ENCODE measurements at places on chromosomes 2 and 18.

- no peak for DNase-seq
These were observed 238.8 kb downstream of the TPGS2 start for GRCh38 chr18:36589857-36590543.

GRCh38 chr2:215002500-215002899, 135.9 kb downstream of the ABCA12 start:
- no peak for DNase-seq

GRCh38 chr2:29443627-29444026, 328.4 kb downstream of the CLIP4 start:
- DNase-seq: no peak

DNA sequence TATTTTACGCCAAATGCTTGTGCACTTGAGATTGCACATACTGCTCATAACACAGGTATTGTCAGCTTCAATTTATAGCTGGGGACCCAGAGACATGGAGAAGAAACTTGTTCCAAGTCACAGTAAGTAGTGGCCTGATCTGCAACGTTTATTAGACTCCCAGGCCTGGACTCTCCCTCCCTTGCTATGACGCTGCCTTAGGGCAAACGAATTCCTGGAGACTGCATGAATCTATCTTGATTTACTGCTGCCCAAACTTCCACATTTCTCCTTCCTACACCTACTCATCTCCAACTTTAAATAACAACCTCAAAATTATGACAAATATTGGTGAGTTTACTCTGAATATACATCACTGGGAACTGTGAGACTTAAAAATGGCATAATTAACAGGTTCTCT, 145.1 kb upstream of the CCDC195 start:
- no peak for DNase-seq

GRCh38 chr18:25842665-25843064, 247.7 kb downstream of the SS18 start:
- DNase-seq: no peak

GRCh38 chr2:28619213-28620196, 123.6 kb downstream of the PLB1 start:
- DNase-seq: no peak

DNA sequence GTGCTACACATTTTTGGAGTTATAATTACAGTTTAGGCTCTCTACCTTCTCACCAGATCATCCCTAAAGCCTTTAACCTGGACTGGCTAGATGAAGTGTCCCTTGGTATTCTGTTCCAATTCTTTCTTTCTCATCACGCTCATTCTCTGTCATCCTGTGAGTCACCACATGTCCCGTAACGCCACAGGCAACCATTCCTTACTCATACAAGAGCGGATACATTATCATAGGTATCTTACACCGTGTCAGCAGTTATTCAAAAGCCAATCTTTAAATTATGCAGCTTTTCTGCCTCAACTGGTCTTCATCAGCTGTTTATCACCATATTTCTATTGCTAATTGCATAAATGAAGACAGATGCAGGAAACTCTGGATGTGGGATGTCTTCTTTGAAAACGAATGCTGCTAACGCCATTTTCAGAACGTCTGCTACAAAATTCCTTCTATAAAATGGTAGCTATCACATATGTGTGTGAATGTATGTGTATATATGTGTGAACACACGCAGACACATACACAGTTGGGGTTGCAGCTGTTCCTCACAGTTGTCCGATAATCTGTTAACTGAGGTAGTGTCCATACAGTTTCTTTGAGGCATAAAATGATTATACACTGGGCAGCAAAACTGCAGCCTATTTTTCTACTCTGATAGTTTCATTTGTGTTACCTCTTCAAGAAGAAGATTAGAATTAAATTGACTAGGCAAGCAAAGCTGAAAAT, 47.9 kb downstream of the EML6 start:
- DNase-seq: no peak

DNA sequence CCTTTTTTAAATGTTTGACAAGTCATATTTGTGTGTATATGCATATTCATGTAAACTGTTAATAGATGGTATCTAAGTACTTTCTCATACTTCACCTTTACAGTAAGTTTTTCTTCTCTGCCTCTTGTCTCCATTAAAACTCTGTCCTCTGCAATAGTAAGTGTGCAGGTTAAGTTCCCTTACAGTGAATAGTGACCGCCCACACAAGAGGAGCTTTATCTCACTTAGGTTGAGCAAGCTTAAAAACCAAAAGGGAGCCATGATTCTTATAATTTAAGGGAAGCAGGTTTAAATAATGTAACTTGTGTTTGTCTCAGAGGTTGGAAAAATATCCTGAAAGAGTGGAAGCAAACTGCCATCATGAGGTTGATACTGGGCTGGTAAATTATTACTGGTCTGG, 61.3 kb downstream of the MRPS9 start:
- no peak for DNase-seq

GRCh38 chr2:88554189-88554588, 73.1 kb downstream of the EIF2AK3 start:
- no peak for DNase-seq

DNA sequence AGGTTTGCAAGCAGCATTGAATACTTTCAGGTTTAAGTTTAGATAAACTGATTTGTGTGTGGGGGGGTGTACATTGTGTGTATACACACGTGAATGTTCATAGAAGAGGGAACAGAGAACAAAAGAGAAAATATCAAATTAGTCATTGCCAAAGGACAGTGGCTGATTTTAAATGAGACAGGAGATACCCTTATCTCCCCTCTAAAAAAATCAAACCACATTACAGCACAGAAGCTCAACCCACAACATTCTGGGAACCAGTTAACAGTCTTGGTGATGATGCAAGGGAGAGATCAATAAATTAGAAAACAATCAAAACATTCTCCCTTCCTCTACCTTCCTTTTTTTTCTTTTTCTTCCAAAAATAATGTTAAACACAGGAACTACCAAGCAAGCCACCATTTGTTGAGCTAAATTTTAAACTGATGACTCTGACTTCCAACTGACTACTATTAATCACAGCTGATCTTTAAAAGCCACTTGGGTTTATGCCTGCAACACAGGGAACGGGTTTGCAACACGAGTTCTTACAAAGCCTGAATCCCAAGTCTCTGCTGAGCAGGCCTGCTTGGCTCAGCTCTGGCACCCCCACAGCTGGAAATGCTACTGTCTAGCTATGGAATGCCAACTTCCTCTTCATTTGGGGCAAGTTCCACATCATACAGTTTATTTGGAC, 119.2 kb upstream of the ACVR1C start:
- DNase-seq: no peak

DNA sequence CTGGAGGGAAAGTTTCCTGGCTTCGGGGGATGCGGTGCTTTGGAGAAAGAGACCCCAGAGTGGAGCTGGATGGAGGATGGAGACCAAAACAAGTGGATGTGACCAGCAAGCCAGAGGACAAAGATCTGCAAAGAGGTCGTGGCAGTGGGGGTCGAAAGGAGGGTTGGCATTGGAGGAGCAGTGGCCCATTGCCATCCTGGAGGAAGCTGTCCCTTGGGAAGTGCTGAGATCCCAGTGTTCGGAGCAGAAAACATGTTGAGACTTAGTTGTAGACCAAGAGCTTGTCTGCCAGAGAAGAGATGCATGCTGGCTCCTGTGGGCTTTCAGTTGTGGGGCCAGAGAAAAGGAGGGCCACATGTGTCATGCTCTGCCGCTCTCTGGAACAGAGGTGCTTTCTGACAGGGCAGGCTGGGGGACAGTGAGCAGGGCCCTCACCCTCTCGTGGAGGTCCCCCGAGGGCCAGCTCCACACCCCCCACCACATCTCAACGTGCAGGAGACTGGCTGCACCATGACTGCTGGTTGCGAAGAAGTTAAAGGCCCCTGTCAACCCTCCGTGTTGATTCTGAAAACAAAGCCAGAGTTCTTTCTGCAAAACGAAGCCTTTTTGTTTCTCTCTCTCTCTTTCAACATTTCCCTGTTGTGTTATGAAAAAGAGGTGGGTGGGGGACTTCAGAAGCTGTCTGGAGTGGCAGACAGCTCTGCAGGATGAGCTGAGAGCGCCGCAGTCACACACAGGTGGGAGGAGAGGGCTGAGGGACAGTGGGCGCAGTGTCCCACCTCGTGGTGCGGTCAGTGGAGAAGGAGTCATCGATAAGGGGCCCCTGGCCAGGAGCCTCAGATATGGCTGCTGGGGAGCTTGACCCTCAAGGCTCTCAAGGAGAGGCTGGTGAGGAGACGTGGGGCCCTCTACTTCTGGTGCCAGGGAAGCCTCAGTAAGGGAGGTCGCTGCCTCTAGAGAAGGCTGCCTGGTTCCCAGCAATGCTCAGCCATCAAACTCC, 77.6 kb upstream of the BCL2L11 start:
- no peak for DNase-seq

GRCh38 chr2:184305105-184305504, 293.2 kb upstream of the ZNF804A start:
- no peak for DNase-seq

DNA sequence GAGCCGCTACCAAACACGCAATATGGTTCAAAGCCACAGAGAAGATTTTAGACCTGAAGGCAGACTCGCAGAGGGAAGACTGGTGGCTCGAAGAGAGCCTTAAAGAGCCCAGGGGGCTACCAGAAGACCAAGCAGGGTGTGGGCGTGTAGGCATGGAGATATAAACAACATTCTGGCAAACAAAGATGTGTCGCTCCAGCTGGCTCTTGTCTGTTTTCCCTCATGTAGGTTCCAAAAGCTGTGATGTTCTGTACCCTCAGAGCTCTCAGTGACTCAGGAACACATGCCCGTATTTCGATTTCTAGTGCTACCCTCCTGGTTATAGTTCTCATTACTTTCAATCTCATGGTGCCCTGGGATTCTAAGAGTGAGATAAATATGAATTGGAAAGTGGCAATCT, 44.5 kb downstream of the DOCK10 start:
- no peak for DNase-seq

DNA sequence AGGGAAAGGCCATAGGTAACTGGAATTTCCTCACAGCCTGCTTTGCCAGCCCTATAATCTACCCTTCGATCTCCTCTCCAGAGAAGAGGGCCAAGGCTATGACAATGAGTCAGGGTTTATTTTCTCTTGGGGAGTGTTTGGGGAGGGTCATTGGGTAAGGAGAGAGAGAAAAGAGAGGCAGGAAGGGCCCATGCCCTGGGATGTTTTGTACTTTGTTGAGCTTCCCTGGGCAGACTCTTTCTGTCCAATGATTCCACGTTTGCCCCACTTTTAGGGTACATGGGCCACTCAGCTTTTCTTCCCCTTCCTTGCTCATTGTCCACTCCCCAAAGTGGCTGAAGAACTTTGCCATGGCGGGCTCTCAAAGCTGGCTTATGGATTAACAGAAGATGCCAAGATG, 224.2 kb downstream of the ALK start:
- DNase-seq: no peak

DNA sequence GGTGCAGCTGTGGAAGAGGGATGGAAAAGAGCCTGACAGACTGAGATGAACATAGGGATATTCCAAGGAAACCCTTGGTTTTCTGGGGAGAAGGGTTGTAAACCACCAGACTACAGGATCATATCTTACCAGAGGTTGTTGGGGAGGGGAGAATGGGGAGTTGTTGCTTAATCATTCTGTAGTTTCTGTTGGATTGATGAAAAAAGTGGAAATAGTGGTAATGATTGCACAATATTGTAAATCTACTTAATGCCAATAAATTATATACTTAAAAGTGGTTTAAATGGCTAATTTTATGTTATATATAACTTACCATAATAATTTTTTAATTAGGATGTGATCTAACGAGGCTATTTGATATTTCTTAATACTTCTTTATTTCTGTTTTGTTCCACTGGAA, 800.9 kb downstream of the BCL11A start:
- DNase-seq: no peak

DNA sequence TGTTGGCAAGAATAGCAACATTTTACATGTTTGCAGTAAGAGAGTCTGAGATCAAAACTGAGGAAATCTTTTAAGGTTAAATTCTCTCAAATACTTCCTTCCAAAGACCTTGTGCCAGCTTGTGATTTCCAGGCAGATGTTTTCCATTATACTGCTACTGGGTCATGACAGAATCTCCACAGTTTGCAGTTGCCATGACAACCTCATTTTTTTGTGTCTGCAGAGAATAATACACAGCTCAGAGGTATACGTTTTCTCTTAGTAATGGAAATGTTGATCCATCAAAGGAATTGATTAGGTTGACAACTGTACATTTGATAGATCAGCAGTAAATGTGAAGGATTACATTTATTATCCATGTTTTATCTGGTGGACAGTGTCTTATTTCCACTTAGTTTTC, 29.1 kb upstream of the CSRNP3 start:
- no peak for DNase-seq

GRCh38 chr2:156935616-156936015, 321.9 kb upstream of the GALNT5 start:
- DNase-seq: no peak

GRCh38 chr2:128568106-128568505, 249.4 kb upstream of the HS6ST1 start:
- no peak for DNase-seq

DNA sequence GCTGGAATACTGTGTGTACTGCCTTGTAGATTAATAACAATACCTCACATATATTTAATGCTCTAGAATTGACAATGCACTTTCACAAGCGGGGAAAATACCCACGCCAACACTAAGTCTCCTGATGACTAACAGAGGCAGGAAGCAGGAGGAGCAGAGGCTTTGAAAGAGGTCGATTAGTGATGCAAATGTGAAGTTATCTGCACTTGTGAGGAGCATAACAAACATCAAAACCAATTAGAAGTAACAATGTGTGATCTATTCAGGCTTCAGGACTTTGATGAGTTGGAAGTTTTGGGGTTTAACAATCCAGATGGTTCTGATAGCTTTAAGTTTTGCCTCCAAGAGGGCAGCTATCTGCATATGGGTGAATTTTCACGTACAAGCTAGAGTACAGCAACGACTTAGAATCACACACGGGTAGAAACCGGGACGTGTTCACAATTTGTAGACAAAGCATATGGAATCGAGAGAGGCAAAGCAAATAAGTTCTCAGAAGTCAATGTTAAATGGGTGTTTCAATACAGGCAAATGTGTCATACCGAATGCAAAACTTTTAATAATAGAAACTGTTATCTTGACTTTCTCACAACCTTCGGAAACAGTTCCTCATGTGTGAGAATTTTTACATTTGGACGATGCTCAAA, 114.5 kb downstream of the METTL8 start:
- DNase-seq: peak; percentile 68
